ENCODE measurements at places on chromosomes 4 and X.

GRCh38 chrX:67673741-67674274, 130.0 kb downstream of the AR start:
- DNase-seq, result no peak

DNA sequence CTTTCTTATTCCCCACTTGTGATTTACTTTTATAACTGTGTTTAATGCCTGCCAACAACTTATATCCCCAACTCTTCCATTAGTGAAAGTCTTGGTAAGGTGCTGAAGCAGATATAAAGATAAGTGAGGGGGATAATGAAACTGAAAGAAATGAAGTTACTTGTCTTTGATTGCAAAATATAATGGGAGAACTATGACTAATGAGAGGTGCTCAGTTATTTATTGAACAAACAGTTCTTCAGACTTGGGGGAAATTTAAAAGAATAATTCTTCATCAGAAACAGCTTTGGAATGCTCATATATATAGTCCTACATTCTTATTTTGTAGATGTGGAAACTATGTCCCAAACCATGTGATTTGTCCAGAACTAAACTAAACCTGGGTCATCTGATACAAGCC, 213.5 kb downstream of the TEX13A start:
- no peak for DNase-seq

- DNase-seq, result no peak
These were observed 48.4 kb upstream of the SLC7A3 start for GRCh38 chrX:70979136-70979762.

GRCh38 chrX:69055193-69055592, 110.1 kb downstream of the PJA1 start:
- no peak for DNase-seq

GRCh38 chr4:118953276-118953675, 64.6 kb downstream of the SYNPO2 start:
- DNase-seq, result no peak

DNA sequence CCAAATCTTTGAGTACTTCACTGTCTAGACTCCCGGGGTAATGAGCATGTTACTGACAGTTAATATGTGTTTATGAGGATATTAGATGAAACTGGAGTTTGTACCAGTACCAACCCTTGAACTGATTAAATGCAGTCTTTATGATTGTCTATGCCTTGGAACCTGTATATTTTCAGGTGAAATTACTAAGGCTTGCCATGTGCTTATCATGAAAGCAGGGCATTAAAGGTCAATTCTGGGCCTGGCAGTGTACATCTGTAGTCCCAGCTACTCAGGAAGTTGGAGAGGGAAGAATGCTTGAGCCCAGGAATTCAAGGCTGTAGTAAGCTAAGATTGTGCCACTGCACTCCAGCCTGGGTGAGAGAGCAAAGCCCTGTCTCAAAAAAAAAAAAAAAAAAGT, 27.6 kb downstream of the PHEX start:
- no peak for DNase-seq

DNA sequence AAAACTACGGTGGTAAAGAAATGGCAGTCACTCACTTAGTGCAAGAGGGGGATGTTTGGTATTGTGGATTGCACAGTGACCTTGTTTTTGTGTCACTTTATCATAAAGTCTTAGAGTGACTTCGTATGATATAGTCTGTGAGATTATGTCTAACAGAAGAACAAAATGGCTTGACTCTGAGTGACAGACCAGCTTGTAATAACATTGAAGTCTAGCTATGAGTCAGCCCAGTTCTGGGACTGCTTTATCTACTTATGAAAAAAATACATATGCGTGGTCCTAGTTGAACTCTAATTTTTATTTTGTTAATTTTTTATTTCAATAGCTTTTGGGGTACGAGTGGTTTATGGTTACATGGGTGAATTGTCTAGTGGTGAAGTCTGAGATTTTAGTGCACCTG, 20.0 kb downstream of the DCLK2 start:
- DNase-seq, result no peak

DNA sequence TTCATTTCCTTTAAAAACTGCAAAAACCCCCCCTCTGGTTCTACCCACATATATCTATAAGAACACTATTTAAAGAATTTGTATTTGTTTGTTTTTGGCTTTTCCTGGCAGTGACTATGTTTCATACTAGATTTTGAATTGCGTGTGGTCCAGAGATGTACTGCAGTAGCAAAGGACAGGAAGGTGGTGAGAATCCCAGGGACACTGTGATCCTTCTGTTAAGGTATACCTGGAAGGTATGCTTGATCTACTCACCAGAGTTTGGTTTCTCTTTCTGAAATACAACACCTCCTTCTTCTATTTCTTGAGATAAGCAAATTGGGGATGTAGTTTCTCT, 129.6 kb upstream of the RASGEF1B start:
- DNase-seq, result no peak

GRCh38 chrX:65195621-65196020, 219.4 kb upstream of the ZC4H2 start:
- DNase-seq, result no peak

DNA sequence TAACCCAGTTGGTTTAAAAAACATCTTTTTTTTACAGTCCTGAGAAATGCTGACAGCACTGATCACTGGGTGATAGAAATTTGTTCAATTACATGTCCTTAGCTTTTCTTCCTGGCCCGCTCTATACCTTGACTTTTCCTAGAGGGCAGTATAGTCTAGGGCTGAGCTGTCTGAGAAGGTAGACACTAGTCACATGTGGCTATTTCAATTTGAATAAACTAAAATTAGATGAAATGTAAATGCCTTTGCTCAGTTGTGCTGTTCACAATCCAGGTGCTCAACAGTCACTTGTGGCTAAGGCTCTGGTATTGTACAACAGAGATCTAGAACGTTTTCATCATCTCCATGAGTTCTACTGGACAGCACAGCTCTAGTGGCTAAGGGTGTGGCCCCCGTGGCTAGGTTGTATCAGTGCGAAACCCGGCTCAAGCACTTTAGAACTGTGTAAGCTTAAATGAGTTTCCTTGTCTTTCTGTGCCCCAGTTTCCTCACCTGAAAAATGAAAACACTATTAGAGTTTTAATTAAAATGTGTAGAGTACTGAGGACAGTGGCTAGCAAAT, 111.6 kb upstream of the WDR17 start:
- no peak for DNase-seq

DNA sequence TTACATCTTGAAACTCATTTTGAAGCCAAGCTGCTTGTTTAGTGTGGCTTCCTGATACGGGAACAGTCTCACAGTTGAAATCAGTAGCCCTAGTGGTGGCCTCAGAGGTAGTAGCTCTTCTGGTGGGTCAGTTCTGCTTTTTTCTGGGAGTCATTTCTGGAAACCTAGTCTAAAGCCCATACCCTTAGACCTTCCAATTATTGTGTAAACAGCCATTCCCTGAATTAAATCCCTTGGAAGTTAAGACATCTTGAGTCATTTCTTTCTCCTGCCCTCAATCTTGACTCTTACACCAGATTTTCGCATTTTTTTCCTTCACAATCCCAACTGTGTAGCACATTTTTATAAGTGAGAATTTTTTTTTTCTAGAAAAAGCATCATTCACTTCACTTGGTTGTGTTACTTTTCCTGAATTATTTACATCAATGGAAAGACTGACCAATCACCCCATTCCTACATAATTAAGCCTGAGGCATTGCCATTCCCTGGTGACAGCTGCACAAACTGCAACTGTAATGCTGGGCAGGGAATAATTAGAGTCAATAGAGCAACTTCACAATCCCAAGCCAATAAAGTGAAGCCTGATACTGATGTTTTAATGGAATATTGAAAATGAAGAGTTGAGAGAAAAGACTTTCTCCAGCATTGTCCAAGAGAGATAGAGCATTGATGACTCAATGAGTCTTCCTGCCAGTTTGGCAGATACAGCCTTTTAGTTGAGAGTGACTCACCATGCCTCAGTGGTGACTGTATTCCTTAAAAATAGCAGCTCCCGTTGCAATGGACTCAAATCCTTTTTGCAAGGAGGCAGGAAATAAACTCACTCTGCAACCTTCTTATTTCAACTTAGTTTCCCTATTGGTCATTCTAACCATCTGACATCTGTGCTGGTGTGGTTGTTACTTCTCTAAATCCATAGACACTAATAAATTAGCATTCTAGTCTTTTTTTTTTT, 13.0 kb upstream of the SEPSECS start:
- DNase-seq, result no peak

GRCh38 chr4:184402740-184403383, 71.5 kb downstream of the IRF2 start:
- no peak for DNase-seq

DNA sequence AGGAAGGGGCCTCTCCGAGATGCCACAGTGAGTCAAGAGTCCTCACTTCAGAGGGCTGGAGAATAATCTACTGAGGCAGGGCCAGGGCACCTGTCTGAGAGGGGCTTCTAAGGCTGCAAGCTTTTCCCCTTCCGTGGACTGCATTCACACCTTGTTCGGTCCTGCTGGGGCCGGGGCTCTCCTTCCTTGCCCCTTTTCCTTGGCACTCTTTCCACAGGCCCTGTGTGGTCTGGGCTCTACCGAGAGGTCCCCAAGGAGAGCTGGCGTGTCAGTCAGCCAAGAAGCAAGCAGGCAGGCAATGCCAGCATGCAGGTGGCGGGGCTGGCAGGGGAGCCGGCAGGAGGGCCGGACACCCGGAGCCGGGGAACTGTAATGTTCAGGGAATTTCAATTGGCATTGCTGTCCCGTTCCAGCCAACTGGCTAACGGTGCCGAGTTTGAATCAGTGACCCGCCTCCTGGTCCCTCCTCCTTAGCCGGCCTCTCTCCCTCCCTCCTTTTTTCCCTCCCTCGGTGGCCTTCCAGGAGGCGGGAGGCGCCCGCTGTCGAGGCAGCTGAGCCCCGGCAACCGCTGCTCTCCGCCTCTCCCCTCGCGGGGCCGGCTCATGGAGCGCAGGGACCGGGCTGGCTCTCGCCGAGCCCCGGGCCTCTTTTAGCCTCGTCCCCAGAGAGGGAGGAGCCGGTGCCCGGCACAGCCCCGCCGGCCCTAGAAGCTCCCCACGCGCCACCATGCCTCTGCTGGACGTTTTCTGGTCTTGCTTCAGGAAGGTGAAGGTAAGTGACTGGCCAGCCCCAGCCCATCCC, at the start of gene STARD8:
Gene STARD8 (plus strand): TSS at position 511 of the 802 bp plus-strand sequence. CDS start 217 bp downstream, at position 728.
- DNase-seq, result no peak

DNA sequence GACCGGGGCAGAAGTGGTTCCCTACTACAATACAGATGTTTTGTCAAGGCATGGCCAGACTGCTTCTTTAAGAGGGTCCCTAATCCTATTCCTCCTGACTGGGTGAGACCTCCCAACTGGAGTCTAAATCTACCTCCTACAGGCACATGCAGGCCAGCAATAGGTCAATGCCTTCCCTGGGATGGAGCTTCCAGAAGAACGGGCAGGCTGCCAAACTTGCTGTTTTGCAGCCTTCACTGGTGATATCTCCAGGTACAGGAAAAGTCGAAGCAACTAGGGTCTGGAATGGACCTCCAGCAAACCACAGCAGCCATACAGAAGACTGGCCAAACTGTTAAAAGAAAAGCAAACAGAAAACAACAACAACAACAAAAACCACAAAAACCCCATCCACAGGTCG, 678.4 kb upstream of the DIAPH2 start:
- DNase-seq, result no peak

DNA sequence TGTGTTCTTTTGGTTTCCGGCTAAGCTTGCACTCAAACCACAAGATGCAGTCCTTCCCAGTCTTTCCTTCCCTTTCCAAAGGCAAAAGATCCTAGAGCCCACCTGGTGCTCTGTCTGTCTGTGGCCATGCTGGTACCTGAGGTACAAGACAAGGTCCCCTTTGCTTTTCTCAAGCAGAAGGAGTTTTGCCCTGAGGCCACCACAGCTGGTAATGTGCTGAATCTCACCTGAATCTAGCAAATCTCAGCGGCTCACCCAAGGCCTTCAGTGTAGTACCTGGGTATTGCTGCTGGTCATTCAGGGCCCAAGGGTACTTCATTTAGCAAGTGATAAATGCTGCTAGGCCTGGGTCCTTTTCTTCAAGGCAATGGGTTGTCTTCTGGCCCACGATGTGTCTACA, 20.5 kb upstream of the KLF8 start:
- DNase-seq, result no peak

GRCh38 chr4:185638548-185639301, 103.4 kb upstream of the PDLIM3 start:
- DNase-seq, result no peak

All from spleen (tissue), 13 donors.